ENCODE measurements at places on chromosomes 2 and 18.

GRCh38 chr2:120892271-120892966 lies 156.8 kb downstream of the GLI2 start:
- no peak for DNase-seq

- DNase-seq = no peak
Observed at GRCh38 chr18:58754544-58755068, 83.3 kb downstream of the MALT1 start.

DNA sequence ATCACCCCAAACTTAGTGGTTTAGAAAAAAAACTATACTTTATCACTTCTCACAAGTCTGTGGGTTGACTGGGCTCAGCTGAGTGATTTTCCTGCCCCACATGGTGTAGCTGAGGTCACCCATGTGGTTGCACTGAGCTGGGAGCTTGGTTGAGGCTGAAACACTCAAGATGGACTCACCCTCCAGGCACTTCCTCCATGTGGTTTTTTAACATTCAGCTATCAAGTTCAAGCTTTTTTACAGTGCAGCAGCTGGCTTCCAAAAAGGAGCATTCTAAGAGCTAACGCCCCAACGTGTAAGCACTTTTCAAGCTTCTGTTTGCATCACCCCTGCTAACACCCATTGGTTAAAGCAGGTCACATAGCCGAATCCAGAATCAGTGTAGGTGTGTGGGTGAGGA lies 105.9 kb upstream of the CREB1 start:
- DNase-seq = no peak

- DNase-seq = peak; percentile 16
Observed at GRCh38 chr2:23385748-23386338, 864 bp downstream of the KLHL29 start.

All from fibroblast of gingiva (primary cell).